HT-29 (cell line): ENCODE measurements at places on chromosomes 3 and 15. TPM values are rescaled to one million over a fixed set of nuclear protein-coding genes. Genes with fewer than 3 reads are reported as not detected.

Gene ACP3
- total RNA-seq = 2.8 and 4.0 TPM in 2 replicates

Gene AP3B2
- not detected in 2 replicates for total RNA-seq

Gene IL17RD
- 0.10 and 0.13 TPM in 2 replicates for total RNA-seq

Gene IQCH
- total RNA-seq = 1.9 and 2.6 TPM in 2 replicates

Gene OXTR
- 0.13 and 0.60 TPM in 2 replicates for total RNA-seq

Gene CPB1
- not detected in 2 replicates for total RNA-seq

Gene UBE2E1
- total RNA-seq = 43.1 and 51.3 TPM in 2 replicates

Gene CFAP100
- total RNA-seq = 0.64 and 2.3 TPM in 2 replicates

Gene ATP13A4
- 0.23 TPM in 2 replicates for total RNA-seq

Gene SNTN
- total RNA-seq = not detected in 2 replicates

DNA sequence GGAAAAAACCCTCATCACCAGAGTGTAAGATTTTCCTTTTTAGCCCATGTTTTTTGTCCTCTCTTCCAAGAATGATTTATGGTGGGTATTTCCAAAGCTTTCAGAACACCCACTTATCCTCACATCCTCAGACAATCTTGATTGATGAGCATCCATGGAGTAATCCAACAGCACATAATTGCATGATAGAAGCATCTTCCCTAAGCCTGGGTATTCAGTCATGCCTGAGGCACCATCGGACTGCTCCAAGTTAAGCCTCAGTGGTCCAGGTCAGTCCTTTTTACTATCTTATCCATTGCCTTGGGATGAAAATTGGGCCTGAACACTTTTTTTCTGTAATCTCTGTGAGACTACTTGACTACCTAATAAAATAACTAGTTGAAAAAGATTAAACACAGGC, 676.0 kb upstream of the SEMA6D start:
- no peak for DNase-seq

DNA sequence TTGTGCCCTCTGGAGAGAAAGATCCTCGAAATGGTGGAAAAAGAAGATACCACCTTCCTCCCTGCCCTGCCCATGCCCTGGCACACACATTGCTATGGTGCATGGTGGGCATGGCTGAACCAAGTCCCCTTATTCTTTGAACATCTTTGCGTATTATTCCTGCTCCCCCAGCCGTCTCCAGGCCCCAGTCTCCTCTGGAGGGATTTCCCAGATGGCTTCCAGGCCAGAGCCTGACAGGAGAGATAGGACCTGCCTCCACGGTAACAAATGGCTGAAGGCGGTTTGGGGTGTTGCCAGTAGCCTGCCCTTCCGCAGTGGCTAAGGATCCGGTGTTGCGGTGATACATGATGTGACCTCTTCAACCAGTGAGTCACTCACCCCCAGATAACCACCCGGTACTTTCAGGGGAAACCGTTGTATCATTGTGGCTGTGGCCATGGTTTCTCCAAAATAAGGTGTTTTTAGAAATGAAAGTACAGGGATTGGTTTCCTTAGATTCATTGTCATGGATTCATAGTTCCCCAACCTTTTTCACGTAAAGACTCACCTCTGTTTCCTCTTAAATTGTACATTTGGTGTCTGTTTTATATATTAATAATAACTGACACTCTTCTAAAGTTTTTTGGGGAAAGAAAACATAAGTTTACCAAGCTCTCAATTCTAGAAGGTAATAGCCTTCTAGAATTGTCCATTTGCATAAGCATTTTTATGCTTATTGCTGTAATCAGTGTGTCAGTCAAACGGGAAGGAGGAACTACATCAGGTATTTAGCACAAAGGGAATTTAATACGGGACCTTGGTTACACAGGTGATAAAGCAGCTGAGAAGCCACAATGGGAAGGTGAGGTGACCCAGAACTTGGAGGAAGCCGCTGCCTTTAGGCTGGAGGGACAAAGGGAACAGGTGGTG, 25.9 kb downstream of the SMAD3 start:
- peak; percentile 80 for DNase-seq

DNA sequence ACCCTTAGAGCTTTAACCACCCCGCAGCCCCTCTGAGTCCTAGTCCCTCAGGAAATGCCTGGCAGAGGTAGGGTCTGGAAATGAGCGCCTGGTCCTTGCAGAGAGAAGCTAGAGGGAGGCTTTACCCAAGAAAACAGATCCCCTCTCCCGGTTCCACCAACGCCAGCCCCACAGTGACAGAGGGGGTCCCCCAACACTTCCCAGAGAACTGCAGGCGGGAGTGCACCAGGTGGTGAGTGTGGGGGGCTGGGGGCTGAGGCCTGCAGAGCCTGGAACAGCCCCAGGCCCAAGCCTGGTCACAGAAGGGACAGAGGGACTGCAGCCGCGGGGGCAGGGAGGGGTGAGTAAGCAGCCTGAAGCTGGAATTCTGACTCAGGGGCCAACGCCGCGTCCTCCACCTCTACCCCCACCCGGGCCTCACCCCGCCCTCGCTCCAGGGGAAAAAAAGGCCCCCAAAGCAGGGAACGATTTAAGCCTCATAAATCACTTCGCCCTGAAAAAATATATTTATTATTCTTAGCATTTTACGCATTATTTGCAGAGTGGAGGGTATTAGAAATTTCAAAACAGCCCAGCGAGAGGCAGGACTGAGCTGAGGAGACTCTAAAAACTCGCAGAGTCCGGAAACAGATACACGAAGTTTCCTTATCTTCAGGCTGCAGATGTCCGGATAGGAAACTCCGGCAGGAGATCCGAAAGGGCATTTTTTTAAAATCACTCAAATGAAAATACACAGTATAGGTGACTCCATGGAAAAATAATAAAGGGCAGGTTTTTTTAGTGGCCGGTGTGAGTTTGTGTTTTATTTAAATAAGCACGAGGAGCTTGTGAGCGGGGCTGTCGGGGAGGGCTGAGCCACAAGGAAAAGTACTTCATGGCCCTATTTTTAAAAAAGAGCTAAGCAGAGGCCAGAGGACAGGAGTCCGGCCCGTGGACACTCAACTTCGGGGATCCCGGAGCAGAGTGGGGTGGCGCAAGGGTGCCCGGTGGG, 10.0 kb downstream of the GATA2 start:
- no peak for DNase-seq

DNA sequence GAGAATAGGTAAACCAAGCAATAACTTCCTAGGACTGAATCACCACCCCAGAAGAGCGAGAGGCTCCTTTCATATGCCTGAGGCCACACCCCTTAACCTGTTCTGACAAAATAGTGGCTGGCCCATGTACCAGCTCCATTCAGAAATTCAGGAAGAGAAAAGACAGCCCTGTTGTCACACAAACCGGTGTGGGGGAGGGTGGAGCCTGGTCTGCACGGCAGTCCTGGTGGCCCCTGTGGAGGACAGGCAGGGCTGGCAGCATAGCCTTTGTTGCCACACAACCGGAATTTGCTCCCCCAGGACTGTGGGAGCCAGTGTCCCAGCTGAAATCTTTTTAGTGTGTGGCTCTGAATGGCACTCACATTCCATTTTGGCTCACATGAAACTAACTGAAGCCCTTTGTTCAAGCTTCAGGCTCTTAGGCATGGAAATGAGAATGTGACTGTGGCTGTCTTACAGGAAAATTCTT, 23.8 kb downstream of the RLBP1 start:
- DNase-seq = no peak

- DNase-seq = no peak
Observed at GRCh38 chr3:128222796-128223385, 69.6 kb downstream of the EEFSEC start.

DNA sequence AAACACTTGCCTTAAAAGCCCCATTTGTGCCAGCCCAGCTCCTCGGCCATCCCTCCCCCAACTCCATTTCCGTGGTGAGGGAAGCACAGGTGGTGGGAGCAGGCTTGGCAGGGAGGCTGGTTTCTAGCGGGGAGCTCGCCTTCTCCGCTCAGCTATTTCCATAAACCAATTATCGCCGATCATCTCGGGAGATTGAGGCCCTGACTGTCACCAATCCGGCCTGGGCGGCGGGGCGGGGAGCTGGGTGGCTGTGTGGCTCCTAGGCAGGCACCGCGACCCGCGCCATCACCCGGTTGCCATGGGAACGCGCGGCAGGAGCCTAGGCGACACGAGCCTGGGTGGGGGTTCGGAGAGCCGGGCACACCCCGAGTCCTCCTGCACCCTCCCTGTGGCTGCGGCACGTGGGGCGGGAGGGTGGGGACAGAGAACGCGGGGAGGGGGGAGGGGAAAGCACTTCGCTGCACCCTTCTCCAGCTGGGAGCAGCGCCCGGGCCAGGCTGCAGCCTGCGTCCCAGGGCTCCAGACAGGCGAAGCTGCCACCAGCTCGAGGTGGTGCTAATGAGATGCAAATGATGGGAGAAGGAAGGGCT, 9.3 kb downstream of the CCDC33 start:
- DNase-seq = peak; percentile 60

GRCh38 chr15:40242213-40242599, 3.3 kb downstream of the PAK6 start:
- no peak for DNase-seq

DNA sequence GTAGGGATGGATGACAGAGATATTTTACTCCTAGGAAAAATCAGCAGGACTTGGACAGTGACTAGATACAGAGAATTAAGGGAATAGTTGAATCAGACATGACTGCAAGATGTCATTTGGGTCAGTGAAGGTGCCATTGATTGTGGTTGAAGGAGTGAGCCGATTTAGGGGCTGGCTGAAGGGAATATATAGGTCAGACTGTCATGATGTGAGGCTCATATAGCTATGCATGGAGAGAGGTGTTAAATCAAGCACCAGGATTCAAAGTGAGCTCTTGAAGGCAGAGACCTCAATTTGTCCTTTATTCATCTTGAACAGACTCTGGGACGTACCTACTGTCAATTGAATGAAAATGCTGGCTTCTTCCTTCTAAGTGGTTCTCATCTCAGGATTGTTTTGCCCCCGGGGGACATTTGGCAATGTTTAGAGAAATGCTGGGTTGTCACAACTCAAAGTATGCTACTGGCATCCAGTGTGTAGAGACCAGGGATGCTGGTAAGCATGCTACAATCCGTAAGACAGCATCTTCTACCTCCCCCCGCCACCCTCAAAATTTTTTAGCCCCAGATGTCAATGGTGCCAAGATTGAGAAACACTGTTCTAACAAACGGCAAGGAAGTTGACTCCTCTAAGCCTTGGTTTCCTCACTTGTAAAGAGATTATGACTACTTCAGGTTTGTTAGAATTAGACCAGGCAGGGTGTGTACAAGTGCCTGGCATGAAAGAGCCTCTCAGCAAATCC, 7.8 kb downstream of the ATP2C1 start:
- no peak for DNase-seq

- no peak for DNase-seq
Observed at GRCh38 chr3:10366651-10367101, 45.8 kb upstream of the SEC13 start.

DNA sequence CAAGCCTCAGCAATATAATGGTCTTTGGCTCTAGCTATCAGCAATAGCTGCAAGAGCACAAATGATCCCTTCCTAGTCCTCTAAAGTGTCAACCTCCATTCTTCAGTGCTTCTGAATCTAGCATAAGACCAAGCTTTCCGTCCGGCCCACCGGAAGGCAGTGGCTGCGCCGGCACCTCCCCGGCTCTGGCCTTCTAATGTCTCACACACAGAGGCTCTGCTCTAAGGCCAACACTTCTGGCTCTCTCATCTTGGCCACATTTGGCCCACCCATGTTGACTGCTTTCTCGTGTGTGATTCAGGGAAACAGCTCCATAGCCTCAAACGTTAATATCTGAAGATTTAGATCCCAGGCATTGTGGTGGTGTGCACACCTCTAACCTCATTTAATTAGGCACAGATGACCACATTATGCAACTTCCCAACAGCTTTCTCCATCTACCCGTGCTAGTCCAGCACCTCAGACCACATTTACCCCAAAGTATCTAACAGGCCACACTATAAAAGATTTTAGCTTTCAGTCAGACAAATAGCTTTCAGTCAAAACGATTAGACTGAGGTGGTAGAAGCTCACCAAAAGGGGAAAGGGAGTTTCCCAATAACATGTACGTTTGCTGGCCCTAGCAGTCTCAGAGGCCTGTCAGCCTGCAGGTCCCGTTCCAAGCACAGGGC, 19.3 kb downstream of the SLC51A start:
- DNase-seq = no peak

- DNase-seq = no peak
Observed at GRCh38 chr3:12196684-12197083, 38.0 kb upstream of the TIMP4 start.

DNA sequence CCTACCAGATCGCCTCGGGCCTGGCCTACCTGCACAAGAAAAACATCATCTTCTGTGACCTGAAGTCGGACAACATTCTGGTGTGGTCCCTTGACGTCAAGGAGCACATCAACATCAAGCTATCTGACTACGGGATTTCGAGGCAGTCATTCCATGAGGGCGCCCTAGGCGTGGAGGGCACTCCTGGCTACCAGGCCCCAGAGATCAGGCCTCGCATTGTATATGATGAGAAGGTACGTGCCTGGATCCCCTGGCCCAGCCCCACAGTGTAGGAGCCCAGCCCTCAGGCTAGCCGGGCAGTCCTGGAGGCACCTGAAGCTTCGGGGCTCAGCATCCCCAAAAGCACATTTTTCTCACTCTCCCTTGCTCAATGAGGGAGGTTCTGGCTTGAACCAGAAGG, 135.8 kb downstream of the LRRK1 start:
- no peak for DNase-seq

DNA sequence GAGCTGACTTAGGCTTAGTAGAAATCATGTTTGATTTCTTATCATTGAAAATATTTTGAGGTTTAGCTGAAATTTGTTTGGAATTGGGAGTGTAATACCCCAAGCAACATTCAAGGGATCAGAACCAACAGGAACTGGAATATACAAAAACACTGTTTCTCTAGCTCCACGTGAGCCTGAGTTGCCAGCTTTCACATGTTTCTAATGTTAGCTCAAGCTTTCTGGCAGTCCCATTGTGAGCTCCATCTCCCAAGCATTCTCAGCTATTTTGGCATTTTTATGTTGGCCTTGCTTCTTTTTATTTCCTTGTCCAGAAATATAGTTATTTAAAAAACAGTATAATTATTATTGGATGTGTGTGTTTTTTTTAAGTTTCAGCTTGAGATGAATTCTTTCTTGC, 427.1 kb upstream of the DPH6 start:
- DNase-seq = no peak

- peak; percentile 60 for DNase-seq
Observed at GRCh38 chr3:107981471-107982111, 109.2 kb downstream of the CD47 start.

DNA sequence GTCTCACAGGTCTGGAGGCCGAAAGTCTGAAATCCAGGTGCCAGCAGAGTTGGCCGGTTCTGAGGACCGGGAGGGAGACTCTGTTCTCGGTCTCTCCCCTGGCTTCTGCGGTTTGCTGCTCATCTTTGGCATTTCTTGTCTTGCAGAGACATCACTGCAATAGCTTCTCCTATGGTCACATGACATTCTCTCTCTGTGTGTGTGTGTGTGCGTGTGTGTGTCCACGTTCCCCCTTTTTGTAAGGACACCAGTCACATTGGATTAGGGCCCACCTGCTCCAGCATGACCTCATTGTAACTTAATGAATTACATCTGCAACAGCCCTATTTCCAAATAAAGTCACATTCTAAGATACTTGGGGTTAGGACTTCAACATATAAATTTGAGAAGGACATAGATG, 12.4 kb upstream of the ATP10A start:
- DNase-seq = no peak

DNA sequence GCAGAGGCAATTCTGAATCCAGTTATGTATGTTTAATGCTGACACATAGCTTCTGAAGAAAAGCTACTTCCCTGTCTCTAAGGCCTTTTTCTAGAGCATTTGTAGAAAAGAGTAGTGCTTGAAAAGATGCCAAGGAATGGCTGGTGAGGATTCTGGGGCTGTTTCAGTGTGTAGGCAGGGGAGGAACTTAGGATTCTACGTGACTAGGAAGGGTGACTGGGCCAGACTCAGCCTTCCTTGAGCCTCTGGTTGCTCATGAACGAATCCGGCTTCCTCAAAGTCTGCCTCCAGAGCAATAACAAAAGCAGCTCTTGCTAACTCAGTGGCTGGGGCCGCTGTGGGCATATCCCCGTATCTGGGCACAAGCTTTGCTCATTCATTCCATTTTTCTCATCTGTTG, 104.8 kb upstream of the WNT5A start:
- DNase-seq = no peak
